Stimulated activated CD4-positive, alpha-beta T cell treated with anti-CD3 and anti-CD28 coated beads, Interleukin-1b, Interleukin-23, amount 100 ng/mL, for 1 hour (primary cell): ENCODE measurements at places on chromosomes 5 and 9.

DNA sequence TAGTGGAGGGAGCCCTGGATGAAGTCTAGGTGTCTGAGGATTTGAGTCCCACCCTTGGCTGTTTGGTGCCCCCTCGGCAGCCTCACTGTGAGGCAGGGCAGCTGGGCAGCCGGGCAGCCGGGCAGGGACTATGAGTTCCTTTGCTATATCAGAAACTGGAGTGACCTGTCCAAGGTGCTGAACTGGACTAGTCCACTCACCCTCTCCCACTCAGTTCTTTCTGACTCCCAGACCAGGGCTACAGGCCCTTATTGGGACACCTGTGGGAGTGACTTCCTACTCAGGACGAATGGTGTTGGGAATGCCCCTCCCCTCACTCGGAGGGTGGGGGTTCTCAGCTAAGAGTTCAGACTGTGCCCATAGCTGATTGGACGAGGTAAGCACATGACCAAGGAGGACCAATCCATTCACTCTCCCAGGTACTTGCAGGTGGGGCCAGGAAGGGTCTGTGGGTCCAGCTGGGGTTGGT is 34.1 kb upstream of the RAPGEF1 start:
- no peak for DNase-seq

GRCh38 chr5:14778792-14779070 is 92.8 kb downstream of the ANKH start:
- DNase-seq: no peak

DNA sequence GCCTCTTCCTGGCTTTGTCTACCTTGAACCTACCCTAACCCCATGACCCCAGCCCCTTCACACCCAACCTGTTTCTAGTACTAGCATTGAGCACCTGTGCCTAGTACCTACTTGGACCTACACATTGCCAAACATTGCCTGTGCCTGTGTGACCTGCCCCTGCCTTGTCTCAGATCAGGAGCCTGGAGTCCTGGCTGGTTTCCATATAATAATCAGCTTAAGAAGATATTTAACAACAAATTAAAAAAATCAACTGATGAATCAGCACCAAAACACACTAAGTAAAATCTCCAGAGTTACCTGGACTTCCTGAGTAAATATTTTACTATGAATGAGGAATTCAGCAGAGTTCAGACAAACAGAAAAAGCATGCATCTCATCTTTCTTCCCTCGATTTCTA is 17.7 kb downstream of the LPAR1 start:
- DNase-seq: no peak

DNA sequence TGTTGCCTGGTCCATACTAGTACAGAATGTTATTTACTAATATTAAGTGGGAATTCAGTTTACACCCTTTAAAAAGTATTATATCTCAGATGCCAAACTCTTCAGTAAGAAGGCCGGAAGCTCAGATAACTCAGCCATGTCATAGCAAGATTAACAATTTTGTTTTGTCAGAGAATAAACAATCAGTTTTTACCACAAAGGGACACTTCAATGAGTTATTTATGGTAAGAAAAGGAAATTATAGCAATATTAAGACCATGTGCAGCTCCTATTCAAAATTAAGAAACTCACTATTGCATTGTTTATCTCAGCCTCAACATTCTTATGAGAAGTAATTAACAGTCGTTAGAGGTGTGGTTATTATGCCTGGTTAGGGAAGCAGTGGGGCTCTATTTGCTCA is 13.1 kb upstream of the ARL15 start:
- no peak for DNase-seq

DNA sequence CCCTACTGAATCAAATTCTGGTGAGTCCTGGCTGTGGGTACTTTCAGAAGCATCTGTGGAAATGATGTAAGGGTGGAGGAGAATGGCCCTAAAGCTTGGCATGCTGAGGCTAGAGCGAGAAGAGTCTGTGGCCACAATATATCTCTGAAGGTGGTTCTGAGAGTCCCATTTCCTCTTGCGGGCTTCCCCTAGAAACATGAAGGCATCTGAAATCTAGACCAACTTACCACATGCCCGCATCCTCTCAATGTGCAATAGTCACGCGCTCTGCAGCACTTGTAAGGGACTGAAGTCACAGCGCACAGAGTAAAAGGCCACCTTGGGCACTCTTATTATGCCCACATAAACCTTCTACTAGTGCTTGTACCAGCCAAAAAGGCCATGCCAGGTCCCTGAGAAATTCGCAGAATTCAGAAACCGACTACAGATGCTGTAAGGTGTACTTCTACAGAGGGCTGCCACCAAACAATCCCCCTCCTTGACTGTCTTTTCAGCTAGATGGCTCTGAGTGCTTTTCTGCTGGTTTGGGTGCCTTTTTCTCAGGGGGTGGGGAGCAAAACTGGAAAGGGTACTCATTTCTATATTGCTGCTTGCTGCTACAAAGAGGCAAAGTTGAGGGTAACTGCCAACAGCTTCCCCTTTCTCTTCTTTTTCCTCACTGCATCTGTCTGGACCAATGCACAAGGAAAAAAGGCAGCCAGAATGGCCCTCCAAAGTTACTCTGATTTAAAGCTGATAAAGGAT is 107.3 kb downstream of the ZDHHC21 start:
- no peak for DNase-seq

GRCh38 chr5:106140101-106140500 is 1530.6 kb downstream of the EFNA5 start:
- DNase-seq: no peak

DNA sequence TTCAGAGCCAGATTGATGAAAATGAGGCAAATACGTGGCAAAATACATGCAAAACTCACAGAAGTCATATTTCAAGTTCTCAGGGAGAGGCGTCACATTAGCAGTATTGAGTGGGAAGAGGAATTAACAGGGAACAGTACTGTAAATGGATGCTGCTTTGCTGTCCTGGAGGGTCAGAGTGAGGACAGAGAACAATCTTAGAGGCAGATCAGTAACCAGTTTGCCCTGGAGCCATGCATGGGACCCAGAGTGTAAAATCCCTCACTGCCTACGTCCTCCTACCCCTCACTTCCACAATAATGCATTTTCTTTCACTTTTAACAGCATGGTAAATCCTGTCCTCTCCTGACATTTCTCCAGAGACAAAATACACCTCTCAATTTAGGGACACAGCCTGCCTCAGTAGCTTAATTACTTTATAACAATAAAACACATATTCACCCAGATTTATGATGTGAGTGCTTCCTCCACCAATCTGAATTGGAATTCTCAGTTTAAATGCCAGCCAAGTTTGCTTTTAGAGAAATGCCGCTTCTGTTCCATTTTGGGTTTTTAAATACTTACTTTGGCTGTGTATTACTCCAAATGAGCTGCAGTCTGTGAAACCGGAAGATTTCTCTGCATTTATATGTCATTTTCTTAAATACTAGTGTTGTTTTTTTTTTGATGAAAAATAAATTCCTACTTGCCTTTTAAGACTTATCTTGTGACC is 70.0 kb downstream of the LMNB1 start:
- DNase-seq: no peak

GRCh38 chr5:80216753-80217596 is 38.9 kb downstream of the SERINC5 start:
- DNase-seq: no peak

GRCh38 chr9:107546859-107547258 is 57.3 kb upstream of the KLF4 start:
- no peak for DNase-seq

DNA sequence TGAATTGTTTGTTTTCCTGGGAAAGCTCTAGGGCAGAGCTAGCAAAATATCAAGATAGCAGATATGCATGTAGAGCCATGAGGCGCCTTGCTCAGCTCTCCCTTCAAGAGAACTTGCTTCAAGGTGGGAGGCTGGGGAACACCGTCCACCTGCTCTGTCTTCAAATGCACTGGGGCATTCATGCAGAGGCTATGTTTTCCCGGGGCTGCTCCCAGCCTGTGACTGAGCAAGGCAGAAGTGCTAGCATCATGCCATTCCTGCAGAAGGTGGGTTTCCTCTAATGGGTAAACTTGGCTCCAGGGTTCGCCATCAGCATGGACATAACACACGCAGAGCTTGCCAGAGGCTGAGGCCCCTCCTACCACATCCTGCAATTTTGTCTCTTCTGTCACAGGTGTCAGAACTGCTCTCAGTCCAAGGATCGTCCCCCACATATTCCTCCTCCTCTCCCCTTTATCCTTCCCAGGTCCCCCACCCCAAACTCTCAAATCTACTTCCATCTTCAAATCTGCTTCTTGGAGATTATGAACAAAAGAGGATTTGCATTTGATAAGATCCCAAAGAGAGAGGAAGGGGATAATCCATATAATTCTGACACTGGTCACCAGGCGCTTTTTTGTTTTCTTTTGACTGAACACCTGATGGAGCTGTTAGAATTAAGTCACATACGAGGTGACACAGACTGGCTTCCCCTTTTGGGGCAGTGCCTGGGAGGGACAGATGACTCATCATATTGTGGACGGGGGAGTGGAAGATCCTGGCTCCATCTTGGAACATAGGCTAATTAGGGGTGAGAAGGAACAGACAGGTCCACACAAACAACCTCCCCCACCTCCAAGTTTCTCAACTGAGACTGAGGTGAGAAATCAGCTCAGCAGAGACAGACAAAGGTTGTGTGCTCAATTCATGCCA is 85.0 kb upstream of the TAF11L2 start:
- no peak for DNase-seq

DNA sequence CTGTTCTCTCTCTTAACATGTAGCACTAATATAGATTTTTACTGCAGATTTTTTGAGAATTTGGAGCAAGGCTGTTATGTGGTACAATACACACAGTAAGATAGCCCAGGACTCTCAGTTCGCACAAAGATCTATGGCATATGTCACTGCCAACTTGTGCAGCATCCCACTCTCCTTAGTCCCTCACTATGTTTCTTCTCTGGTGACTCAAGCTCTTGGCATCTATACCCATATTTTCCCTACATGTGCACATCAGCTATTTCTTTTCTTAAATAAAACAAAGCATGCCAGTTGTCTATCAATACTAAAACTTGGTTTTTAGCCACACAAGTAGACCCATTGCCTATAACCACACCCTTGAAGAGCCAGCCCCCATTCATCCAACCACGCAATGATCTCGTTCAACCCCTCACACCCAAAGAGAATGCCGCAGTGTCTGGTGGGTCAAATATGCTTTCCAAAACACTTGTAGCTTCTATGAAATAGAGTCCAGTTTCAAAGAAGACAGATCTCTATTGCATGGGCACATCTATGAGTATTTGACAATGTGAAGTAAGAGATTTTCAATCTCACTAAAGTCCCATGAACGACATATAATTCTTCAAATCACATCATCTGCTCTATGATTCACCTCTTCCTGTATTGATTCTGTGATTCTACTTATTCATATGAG is 18.2 kb upstream of the IL7R start:
- no peak for DNase-seq

- no peak for DNase-seq
Observed at GRCh38 chr9:35675732-35676392, 2.1 kb downstream of the CA9 start.

- DNase-seq: no peak
Observed at GRCh38 chr5:146731909-146732659, 146.5 kb downstream of the PPP2R2B start.

DNA sequence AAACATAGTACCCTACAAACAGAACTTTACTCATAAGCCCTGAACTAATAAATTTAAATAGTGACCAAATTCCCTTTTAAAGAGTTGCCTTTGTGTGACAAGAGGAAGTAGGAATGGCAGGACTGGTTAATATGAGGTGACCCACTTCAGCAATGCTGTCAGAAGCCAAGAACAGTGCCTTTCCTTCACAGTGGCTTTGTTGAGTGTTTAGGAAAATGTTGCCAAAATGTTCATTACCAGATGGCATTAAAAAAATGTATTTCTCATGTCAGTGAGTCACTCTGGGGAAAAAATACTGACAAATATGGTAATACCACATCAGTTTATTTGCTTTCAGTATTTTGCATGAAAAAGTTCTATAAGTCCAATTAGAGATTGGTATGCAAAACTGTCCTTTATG is 103.3 kb downstream of the DIRAS2 start:
- DNase-seq: no peak

- no peak for DNase-seq
Observed at GRCh38 chr9:120951960-120952618, 25.5 kb upstream of the TRAF1 start.

GRCh38 chr9:132708239-132708638 is 38.0 kb downstream of the GTF3C4 start:
- DNase-seq: no peak

GRCh38 chr5:36770125-36770524 is 106.4 kb upstream of the NIPBL start:
- no peak for DNase-seq

DNA sequence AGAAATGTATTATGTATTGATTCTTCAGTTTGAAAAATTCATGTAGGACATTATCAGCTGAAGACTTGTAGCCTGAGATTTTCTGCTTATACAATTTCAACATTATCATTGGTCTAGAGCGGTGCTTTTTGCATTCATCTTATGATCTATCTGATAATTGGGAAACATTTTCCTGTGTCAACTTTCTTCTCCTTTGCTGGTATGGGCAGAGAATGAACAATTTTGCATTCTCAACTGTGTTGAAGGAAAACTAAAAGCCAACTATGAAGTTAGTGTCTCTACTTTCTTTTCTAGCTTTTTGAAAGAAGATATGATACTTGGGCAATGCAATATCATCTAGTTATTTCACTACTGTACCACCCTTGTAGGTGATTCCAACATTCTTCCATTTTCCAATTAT is 10.3 kb downstream of the ZFR start:
- no peak for DNase-seq

DNA sequence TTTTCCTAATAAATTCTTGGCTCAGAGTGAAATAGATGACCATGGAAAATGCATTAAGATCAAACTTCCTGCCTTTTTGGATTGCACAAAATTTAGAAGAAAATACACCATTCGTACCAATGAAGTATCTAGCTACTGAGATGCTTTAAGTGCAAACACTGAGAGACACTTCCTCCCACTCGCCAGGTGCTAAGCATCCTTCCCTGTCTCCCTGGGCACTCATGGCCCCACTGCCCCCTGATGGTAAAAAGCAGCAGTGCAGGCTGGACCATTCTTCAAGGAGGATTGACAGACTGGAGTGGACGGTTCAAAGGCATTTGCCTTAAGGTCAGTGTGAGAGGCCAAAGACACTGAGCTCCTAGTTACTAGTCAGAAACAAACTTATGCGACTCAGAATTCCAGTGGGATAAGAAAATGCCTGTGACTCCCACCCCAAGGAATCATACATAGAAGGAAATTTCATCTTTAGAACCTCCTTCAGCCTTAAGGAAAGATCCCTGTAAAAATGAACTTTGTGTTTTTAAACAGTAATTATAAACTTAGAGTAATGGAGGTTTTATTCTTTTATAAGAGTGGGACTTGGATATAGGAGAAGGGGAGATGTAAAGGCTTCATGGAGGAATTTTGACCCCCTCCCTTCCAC is 86.0 kb upstream of the SLC30A5 start:
- DNase-seq: peak; percentile 50

- DNase-seq: no peak
Observed at GRCh38 chr5:10699281-10699874, 61.7 kb downstream of the DAP start.

GRCh38 chr9:108786901-108787689 is 68.7 kb downstream of the ACTL7B start:
- DNase-seq: no peak
